Fibroblast of the aortic adventitia (primary cell): ENCODE measurements at places on chromosomes 2 and 18. TPM values are rescaled to one million over a fixed set of nuclear protein-coding genes. Genes with fewer than 3 reads are reported as not detected.

DNA sequence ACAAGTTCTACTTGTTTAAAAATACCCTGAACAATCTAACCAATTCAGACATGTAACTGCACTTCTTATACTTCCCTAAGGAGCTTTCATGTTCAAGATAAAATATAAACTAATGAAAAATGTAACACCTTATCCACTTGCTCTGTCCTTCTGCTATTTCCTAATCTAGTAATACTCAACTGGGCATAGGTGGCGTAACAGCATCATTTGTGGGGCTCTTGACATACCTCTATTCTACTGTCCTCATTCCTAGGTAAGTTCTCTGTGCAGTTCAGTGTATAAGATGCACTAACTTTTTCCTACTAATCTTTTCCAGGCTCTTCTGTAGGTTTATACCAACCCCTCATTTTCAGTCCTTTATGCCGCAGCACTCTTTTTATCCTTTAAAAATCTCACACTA, 36.7 kb downstream of the PRKD3 start:
- DNase-seq: no peak

DNA sequence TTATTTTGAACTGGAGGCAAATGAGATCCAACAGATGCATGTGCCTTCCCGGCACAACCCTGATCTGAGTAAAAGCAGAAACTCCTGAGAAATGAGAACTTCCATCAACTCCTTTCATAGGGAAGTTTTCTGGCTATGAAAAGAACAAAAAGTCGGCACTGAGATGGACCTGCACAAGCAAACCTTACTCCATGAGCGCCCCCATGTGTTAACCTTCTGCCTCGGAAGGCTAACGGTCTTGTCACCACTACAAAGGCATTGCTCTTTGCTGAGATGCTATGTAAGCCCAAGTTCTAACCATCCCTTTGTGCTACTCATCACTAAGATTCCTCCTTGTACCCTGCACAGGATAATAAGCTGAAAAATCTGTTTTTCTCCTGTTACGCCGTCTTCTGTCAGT, 57.3 kb upstream of the SULT1C3 start:
- peak; percentile 2 for DNase-seq

The SFTPB gene
- total RNA-seq: 0.09 TPM in 1 of 2 replicates, not detected in the other

- DNase-seq: no peak
Measured at GRCh38 chr2:178142274-178143065, 30.2 kb downstream of the RBM45 start.

- peak; percentile 92 for DNase-seq
Measured at GRCh38 chr2:23791030-23791429, 135.9 kb downstream of the ATAD2B start.
